ENCODE measurements at places on chromosomes 2 and 18.
A peak's percentile ranks its signal among the peaks of the same experiment; 100 is the strongest.

DNA sequence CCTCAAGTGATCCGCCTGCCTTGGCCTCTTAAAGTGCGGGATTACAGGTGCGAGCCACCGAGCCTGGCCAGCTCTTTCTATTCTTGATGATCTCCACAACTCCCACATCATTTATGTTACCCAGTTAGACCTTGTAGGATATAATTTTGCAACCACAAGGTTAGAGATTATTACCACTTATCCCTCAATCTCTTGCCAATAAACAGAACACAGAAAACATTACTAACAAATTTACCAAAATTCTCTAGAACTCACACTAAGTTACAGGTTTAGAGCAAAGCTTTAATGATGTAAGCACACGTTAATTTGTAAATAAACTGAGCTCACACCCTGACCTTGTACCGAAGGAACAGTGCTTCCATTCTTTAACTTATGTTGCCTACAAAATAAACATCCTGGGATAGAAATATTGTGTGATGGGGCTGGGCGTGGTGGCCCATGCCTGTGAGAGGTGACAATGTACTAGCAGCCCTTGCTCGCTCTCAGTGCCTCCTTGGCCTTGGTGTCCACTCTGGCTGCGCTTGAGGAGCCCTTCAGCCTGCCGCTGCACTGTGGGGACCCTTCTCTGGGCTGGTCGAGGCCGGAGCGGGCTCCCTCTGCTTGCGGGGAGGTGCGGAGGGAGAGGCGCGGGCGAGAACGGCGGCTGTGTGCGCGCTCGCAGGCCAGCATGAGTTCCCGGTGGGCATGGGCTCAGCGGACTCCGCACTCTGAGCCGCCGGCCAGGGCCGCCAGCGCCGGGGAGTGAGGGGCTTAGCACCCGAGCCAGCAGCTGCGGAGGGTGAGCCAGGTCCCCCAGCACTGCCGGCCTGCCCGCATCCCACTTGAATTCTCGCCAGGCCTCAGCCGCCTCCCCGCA is 42.1 kb upstream of the ITSN2 start:
- no peak for DNase-seq

DNA sequence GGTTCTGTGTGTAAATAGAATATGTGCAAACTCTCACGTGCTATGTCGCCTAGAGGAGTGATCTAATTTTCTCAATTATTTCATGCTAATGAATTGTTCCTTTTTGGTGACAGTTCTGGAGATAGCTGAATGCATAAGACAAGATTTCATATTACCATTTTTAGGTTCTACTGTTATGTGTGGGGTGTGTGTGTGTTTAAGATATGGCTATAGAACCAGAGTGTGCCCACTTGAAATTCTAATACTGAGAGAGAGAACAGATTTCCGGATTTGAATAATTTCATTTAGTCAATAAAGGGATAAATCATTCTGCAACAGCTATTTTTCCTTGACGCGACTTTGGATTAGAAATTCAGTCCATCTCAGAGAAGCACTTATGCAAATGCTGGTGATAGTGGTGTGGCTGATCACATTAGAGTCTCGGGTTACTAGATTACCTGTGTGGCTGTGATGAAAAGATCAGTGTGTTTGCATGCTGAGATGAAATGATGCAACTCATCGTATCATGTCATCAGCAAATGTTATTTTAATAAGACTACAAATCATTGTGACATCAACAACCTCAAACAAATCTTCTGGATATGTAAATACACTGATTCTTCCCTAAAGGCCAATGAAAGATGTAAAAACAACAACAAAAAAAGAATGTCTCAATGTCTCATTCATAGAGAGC is 415.9 kb downstream of the EPHA4 start:
- DNase-seq = peak; percentile 33

GRCh38 chr2:160908157-160908556 is 252.1 kb upstream of the TANK start:
- no peak for DNase-seq

GRCh38 chr2:203887677-203888076 is 20.1 kb downstream of the CTLA4 start:
- no peak for DNase-seq

GRCh38 chr2:121884078-121884477 is 128.6 kb downstream of the TSN start:
- DNase-seq = no peak

GRCh38 chr2:2873450-2873811 is 504.2 kb downstream of the EIPR1 start:
- DNase-seq = no peak
